ENCODE measurements at places on chromosomes 1 and 21.

DNA sequence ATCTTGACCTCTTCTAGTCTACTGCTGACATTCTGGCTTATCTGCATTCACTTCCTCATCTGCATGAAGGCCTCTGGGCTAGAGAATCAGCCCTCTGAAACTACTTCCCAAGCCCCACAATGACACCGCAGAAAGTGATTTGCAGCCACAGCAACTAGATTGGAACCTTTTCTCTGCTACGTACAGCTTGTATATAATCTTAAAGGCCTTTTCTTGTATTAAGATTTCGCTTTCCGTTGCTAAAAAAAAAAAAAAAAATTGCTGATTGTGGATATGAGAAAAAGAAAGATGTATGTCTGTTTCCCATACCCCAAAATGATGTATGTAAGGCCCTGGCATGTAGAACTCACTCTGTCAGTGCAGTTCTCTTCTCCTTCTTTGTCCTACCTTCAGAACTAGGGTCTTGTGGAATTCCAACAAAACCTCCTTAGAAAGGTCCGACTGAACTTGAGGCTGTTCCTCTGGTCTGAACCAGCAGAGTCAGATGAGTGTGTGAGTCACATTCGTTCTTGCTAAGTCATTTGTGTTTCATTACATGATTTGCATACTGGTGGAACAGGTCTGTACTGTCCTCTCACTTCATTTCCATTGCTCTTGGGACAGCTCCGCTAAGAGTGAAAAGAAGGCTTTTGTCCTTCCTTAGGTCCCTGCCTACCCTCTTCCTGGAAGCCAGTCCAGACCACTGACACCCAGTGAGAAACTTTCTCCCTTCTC is 62.7 kb downstream of the PLPP3 start:
- H3K27me3 ChIP-seq: peaks cover 7% of the 10 kb centered on the region
- H3K36me3 ChIP-seq: no peaks in the 10 kb centered on the region
- H3K27ac ChIP-seq: no peak overlapping the region
- H3K4me3 ChIP-seq: no peak overlapping the region

- H3K36me3 ChIP-seq: no peaks in the 10 kb centered on the region
- no peak for DNase-seq
- no peaks in the 10 kb centered on the region for H3K27me3 ChIP-seq
- H3K4me1 ChIP-seq: no peaks in the 10 kb centered on the region
These were observed 66.4 kb upstream of the GALNT2 start for GRCh38 chr1:230000493-230001184.

DNA sequence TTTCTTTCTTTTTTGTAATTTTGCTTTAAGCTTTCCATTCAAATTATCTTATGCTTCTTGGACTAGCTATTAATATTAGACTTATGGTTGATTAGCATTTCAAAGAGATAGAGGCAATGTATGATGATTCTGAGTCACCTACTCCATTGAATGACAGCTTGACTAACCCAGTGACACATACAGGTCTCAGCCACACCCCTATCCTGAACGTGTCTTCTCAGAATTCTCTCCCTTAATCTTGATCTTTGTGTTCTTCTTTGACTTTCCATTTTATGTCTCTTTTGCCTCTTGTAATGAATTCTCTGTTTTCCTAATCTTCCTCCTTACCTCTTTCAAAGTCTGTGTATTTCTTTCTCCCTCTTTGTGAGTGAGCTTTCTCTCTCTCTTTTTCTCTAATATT is 241.1 kb downstream of the PDE4B start:
- H3K27ac ChIP-seq: no peak overlapping the region
- H3K27me3 ChIP-seq: peaks cover 8% of the 10 kb centered on the region
- peaks cover 19% of the 10 kb centered on the region for H3K36me3 ChIP-seq
- H3K4me1 ChIP-seq: no peaks in the 10 kb centered on the region
- H3K4me3 ChIP-seq: no peak overlapping the region

DNA sequence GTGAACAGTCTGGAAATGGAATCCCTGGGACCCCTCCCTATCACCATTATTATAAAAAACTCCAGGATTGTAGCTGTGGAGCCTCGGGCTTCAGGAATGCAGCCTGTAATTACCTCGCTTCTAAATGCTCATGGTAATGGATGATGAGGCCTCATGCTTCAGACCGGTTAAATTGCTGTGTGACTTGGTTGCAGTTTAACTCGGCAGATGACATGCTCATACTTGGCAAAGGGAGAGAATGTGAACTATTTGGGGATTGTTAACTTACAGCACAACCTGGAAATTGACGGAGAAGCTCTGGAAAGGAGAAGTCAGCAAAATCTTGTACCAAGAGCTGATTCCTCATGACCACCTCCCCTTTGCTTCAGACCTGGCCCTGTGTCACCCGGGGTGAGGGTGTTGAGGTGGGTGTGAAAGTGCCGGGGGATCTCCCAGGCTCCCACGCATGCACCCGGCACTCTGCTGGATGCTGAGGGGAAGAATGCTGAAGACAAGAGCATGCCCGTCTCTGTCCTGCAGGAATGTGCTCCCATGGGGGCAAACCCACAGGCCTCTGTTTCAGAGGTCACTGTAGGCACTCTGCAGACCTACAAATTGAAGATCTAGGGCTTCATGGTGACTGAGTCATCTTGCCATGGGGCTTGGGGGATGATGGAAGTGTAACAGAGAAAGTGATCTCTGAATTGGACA is 364.8 kb downstream of the RPS6KC1 start:
- no peaks in the 10 kb centered on the region for H3K4me1 ChIP-seq
- no peak for DNase-seq
- peaks cover 27% of the 10 kb centered on the region for H3K27me3 ChIP-seq
- no peaks in the 10 kb centered on the region for H3K36me3 ChIP-seq
- H3K4me3 ChIP-seq: no peak overlapping the region

DNA sequence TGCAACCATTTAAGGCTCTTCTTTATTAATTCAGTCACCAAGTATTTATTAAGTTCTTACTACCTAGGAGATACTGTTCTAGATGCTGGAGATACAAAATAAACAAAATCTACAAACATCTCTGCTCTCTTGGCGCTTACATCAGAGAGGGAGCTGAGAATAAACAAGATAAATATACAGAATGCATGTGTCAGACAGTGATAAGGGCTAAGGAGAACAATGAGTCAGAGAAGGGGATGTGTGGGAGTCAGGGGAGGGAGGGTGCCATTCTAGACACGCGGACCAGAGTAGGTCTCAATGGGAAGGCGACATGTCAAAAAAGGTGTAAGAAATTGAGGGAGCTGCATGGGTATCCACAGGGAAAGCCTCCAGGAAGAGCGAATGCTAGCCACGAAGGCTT is 393.2 kb downstream of the RWDD3 start:
- no peaks in the 10 kb centered on the region for H3K27me3 ChIP-seq
- no peaks in the 10 kb centered on the region for H3K36me3 ChIP-seq
- H3K4me1 ChIP-seq: no peaks in the 10 kb centered on the region
- no peak overlapping the region for H3K4me3 ChIP-seq

GRCh38 chr1:19621274-19621950 is 22.7 kb upstream of the NBL1 start:
- H3K27me3 ChIP-seq: no peaks in the 10 kb centered on the region
- no peak overlapping the region for H3K4me3 ChIP-seq
- peaks cover 38% of the 10 kb centered on the region for H3K4me1 ChIP-seq

GRCh38 chr1:178572604-178573003 is 59.7 kb downstream of the TEX35 start:
- no peak overlapping the region for H3K4me3 ChIP-seq
- peaks cover 4% of the 10 kb centered on the region for H3K27me3 ChIP-seq
- no peak for DNase-seq
- no peak overlapping the region for H3K27ac ChIP-seq
- H3K36me3 ChIP-seq: peaks cover 3% of the 10 kb centered on the region
- H3K4me1 ChIP-seq: no peaks in the 10 kb centered on the region

DNA sequence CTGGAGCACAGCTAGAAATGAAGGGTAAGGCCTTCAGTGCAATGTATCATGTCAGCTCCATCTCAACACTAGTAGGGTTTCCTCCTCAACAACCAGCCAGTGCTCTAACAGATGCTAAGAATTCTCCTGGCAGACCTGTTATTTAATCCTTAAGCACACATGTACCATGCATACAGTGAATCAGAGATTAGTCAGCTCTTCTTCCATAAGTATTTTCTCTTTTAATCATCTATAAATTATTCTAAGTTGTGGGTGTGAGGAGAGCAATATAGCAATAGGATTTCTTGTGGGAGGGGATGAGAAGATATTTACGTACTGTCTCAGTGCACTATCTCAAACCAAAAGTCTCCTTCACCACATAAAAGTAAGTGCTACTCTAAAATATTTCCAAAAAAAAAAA is 95.3 kb downstream of the COP1 start:
- peaks cover 6% of the 10 kb centered on the region for H3K4me1 ChIP-seq
- H3K36me3 ChIP-seq: peaks cover 75% of the 10 kb centered on the region
- H3K27ac ChIP-seq: no peak overlapping the region
- H3K4me3 ChIP-seq: no peak overlapping the region
- DNase-seq: no peak

- peaks cover 17% of the 10 kb centered on the region for H3K27me3 ChIP-seq
- no peak overlapping the region for H3K27ac ChIP-seq
- no peak overlapping the region for H3K4me3 ChIP-seq
- no peaks in the 10 kb centered on the region for H3K36me3 ChIP-seq
- DNase-seq: no peak
- H3K4me1 ChIP-seq: no peaks in the 10 kb centered on the region
These were observed 142.5 kb upstream of the MAGI3 start for GRCh38 chr1:113247782-113248181.

DNA sequence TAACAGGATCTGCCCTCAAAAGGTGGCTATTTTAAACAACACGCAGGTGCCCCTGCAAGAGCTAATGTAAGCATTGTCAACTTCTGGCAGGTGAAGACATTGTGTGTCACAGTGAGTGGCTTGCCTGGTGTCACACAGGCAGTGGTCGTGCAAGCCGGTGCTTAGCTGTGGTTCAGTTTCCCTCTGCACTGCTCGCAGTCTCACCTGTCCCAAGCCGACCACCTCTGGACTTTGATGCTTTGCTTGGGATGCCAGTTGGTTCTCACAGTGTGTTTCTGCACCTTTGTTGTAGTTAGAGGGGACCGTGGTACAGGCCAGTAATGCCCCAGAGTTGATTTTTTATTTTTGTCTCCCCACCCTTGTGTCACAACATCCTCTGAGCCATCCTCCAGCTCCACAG is 85.2 kb downstream of the UCK2 start:
- DNase-seq: no peak
- no peak overlapping the region for H3K27ac ChIP-seq
- H3K4me3 ChIP-seq: no peak overlapping the region
- peaks cover 4% of the 10 kb centered on the region for H3K27me3 ChIP-seq
- H3K36me3 ChIP-seq: no peaks in the 10 kb centered on the region
- peaks cover 5% of the 10 kb centered on the region for H3K4me1 ChIP-seq

GRCh38 chr1:77504986-77505385 is 177.5 kb downstream of the ZZZ3 start:
- H3K27me3 ChIP-seq: no peaks in the 10 kb centered on the region
- no peak for DNase-seq
- peaks cover 8% of the 10 kb centered on the region for H3K36me3 ChIP-seq
- H3K4me3 ChIP-seq: no peak overlapping the region

DNA sequence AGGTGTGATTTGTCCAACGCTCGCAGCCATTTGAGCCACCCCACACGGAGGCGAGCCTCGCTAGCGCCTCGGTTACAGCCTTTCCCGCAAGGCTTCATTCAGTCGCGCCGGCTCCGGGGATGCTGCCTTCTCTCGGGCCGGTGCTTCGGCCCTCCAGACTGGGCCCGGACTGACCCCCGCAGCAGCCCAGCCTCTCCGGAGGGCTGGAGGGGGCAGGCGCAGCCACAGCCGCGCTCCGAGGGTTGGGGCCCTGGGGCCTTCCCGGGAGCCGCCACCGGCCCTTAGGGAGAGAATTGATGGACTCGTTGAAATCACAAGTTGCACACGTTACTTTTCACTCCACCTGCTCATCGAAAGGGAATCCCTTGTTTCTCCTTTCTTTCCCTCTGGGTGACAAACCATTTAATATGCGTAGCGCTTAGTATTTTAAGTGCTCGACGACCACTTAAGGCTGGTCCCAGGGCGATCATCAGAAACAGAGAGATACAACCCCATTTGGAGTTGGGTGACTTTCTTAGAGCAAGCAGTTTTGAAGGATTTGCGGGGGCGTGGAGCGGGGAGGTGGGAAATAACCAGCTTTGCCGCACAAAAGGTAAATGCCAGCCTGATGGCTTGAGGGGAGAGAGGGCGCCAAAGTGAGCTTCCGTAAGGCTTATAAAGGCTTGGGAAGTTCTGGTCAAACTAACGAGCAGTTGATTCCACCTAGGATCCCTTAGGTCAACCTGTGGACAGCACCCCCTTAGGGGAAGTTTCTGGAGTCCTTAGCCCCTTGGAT is 24.6 kb upstream of the ENAH start:
- H3K4me3 ChIP-seq: no peak overlapping the region
- H3K36me3 ChIP-seq: no peaks in the 10 kb centered on the region
- DNase-seq: no peak

GRCh38 chr1:204584699-204585372 is 68.6 kb downstream of the MDM4 start:
- H3K4me3 ChIP-seq: peak overlapping the region; percentile 51
- H3K36me3 ChIP-seq: peaks cover 13% of the 10 kb centered on the region
- no peaks in the 10 kb centered on the region for H3K27me3 ChIP-seq
- H3K4me1 ChIP-seq: no peaks in the 10 kb centered on the region

- peaks cover 29% of the 10 kb centered on the region for H3K4me1 ChIP-seq
- H3K4me3 ChIP-seq: no peak overlapping the region
- H3K36me3 ChIP-seq: peaks cover 16% of the 10 kb centered on the region
- H3K27ac ChIP-seq: peak overlapping the region; percentile 73
- DNase-seq: no peak
These were observed 22.7 kb downstream of the ZBTB8OS start for GRCh38 chr1:32627596-32628162.

- peaks cover 38% of the 10 kb centered on the region for H3K4me1 ChIP-seq
- peak overlapping the region; percentile 45 for H3K4me3 ChIP-seq
- H3K27ac ChIP-seq: no peak overlapping the region
- no peaks in the 10 kb centered on the region for H3K27me3 ChIP-seq
- DNase-seq: no peak
These were observed 3.8 kb downstream of the ZNF644 start for GRCh38 chr1:91018006-91018405.

GRCh38 chr1:53129891-53130597 is 12.4 kb downstream of the SLC1A7 start:
- no peaks in the 10 kb centered on the region for H3K27me3 ChIP-seq
- no peaks in the 10 kb centered on the region for H3K4me1 ChIP-seq
- DNase-seq: no peak
- H3K4me3 ChIP-seq: no peak overlapping the region

DNA sequence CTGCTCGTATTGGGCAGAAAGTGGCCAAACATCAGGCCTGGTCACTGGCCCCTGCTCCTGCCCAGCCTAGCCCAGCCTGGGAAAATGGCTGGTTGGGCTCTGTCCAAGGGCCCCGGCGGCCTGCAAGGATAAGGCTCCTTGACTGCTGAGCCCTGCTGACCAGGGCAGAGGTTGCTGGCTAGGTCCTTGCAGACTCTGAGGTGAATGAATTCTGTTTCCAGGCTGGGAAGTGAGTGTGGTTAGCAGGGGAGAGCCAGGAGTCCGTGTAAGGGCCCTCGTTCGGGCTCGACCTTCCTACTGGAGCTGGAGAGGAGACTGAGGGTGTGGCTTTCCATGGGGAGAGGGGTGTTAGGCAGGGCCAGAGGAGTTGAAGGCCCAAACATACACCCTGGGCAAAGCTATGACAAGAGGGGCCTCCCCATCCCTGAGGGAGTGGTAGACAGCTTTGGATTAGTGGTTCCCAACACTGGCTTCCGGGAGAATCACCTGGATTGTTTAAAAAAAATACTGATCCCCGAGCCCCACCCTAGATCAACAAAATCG is 20.6 kb downstream of the CSF1 start:
- H3K4me3 ChIP-seq: no peak overlapping the region
- no peaks in the 10 kb centered on the region for H3K27me3 ChIP-seq
- no peak overlapping the region for H3K27ac ChIP-seq
- H3K4me1 ChIP-seq: no peaks in the 10 kb centered on the region

GRCh38 chr1:153742411-153743142 is 14.7 kb downstream of the INTS3 start:
- DNase-seq: no peak
- no peaks in the 10 kb centered on the region for H3K27me3 ChIP-seq
- peak overlapping the region; percentile 56 for H3K27ac ChIP-seq
- H3K4me3 ChIP-seq: no peak overlapping the region
- no peaks in the 10 kb centered on the region for H3K36me3 ChIP-seq
